Activated T-cell treated with anti-CD3 and anti-CD28 coated beads for 4 hours (primary cell): ENCODE measurements at places on chromosomes 4 and X.
A peak's percentile ranks its signal among the peaks of the same experiment; 100 is the strongest.

GRCh38 chr4:101418055-101418454 lies 70.7 kb upstream of the PPP3CA start:
- peak; percentile 23 for DNase-seq

DNA sequence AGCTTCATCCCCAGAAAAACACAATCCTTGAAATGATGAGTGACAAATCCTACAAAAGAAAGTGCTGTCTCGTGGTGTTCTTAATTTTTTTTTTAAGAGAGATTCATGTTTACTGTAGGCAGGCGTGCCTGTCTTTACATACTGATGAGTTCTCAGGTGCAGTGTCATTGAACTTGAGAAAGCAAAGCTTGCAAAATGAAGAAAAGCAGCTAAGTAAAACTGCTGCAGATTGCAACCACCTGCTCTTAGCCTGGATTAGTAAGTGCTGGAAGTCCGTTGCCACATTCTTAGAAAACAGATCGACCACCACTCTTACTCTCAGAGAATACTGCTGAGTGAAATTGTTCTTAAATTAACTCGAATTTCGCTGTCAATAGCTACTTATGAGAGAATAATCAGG lies 854.6 kb downstream of the TRIML1 start:
- DNase-seq, result no peak

GRCh38 chr4:99652596-99653436 lies 4.8 kb downstream of the C4orf54 start:
- no peak for DNase-seq

DNA sequence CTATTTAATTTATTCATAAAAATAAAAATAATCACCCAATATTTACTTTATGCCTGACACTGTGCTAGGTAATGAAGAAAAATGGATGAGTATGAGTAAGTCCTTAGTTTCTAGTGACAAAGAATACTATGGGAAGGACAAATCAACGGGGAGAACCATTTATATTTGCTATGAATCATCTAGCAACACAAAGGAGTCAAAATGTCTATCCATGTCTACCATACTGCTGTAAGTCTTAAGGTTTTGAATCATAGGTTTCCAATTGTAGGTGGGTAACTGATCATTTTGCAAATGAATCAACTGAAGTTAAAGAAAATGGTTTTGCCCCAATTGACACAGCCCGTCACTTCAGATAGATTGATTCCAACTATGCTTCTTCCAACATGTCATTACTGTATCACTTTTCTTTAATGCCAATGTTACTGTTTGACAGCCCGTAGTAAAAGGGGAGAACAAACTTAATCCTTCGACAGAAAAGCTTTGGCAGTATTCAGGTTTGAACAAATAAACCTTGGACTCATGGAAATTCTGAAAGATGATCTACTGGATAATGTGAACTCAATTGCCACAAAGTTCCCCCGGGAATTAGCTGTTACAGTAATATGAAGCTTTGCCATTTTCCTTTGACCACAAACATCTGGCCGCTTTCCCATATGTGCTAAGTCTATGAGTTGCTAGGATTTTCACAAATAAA lies 3.2 kb downstream of the TDO2 start:
- DNase-seq, result no peak

DNA sequence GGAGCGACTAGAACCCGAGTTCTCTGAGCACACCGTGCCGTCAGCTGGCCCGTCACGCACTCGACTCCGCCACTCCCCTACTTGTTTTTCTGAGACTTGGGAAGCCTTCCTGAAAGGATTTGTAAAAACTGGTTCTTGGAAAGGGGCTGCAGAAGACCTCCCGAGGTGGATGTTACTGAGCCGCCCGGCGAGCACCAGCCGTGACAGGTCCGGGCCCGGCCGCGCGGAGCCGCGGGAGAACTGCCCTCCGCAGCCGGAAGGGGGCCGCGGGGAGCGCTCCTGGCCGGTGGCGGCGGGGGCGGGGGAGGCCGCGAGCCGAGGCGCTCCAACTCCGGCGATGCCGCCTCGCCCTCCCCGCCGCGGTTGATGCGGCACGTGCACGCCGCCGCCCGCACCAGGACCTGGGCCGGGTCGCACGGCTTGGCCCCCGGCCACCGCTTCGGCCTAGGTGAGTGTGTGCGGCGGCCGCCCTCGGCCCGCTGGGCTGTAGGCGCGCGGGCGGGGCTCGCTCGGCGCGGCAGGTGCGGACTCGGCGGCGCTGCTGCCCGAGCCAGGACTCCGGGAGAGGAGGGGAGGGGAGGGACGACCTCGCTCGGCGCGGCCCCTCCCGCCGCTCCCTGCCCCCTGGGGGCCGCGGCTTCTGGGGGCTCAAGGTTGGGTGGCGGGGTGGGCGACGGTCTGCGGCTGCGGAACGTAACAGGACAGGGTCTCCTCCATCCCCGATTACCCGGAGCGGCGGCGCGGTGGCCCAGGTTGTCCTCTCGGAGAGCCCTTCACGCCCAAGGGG lies 1.7 kb downstream of the SPRY1 start:
- peak; percentile 33 for DNase-seq

DNA sequence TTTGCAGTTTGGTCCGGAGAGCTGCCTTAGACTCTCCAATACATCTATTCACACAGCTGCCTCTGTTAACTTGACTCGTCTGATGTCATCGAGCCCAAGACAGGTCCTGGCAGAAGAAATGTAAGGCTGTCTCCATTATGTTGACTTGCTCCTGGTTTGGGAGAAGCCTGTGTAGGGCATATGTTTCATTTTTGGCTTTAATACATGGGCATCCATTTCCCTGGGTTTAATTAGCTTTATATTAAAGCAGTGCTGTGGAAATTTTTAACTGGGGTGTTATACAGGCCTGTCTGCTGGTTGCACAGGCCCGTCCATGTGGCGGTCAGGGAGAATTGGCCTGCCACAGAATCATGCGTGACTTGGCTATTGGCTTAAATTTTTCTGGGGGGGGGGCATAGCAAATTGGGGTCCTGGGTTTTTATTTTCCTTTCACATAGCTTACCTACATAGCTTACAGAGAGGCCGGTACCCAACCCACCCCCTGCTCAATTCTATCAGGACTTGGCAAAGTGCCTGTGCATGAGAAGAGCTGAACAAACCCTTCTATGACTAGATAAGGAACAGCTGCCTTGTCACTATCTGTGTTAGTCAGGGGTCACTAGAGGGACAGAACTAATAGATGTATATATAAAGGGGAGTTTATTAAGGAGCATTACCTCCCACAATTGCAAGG lies 123.5 kb upstream of the WDR1 start:
- DNase-seq, result no peak

DNA sequence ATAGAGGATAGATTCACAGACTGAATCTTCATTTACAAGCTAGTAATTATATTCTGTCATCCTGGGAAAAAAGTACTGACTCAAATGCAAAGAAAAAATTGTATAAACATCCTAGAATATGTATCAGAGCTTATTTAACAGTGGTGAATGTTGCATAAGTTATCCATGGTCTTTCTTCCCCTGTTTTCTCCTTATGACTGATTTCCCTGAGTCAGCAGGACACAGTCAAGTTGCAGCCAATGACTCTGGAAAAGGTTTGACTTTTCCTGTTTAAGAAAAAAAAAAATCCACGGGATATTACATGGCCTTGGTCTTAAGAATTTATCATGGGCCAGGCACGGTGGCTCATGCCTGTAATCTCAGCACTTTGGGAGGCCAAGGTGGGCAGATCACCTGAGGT lies 36.5 kb downstream of the INPP4B start:
- DNase-seq, result no peak

GRCh38 chr4:8768357-8768999 lies 103.2 kb downstream of the HMX1 start:
- no peak for DNase-seq

DNA sequence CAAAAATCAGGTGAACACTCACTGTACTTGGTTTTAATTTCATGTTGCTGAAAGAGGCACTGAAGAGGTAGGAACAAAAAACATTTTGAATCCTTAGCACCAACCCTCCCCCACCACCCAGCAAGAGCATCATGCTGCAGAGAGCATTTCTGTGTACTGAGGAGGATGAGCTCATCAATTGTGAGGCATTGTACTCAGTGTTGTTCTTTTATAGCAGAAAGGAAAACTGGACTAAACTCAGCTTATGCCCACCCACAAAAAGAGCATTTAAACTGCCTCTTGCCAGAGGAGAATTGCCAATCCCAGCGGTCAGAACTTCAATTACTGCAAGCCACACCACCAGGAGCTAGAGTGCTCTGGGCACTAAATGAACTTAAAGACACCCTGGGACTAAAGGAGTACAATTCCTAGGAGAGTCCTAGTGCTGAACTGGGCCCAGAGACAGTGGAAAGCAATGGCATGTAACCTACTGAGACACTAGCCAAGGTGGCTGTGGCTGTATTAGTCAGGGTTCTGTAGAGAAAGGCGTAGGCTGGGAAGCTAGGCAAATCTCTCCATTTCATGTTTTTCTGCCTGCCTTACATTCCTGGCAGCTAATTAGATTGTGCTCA lies 280.7 kb upstream of the KLHL4 start:
- DNase-seq, result no peak

DNA sequence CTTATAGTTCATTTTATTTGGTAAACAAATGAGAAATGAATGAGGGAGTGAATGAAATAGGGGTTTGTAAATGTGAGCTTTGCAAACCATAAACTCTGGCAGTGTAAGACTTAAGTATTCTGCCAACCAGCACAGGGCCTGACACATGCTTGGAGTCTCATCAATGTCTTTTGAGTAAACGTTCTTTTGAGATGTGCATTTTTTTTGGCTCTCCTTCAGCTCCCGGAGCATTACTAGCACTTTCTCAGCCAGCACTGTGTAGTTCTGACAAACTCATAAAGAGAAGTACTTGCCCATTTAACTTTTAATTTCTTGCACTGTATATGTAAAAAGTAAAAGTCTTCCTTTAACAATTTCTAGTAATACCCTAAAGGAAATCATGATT lies 245.3 kb downstream of the HS3ST1 start:
- DNase-seq, result no peak

DNA sequence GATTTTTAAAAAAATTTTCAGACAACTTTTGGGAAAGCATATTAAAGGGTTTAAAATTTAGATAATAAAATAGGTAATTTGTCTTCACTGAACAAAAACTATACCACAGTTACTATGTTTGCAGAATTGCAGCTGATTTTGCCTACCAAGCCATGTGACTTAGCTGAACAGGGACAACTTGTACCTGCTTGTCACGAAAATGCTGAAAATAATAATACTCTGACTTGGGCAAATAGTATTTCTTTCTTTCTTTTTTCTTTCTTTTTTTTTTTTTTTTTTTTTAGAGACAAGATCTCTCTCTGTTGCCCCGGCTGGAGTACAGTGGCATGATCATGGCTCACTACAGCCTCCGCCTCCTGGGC lies 225.2 kb upstream of the PPP1R2C start:
- DNase-seq, result no peak

- DNase-seq, result no peak
Measured at GRCh38 chr4:152448854-152449253, 87.0 kb downstream of the FBXW7 start.

DNA sequence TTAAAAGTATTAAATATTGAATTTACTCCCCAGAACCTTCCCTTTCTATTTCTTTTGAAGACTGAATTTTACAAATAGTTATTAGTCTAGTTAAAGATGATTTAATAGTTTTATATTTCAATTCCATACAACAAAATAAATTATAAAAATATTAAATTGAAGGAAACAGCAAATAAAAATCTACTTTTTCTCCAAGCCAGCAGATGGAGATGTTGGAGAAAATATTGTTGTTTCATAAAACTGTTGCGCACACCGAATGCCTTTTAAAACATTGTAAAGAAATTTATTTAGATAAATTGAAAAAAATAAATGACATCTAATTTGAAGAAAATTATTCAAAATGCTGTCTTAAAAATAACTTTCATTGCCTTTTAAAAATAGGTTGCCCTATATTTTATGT lies 5.5 kb downstream of the GRIA2 start:
- DNase-seq, result no peak

- DNase-seq, result no peak
Measured at GRCh38 chr4:25578432-25578831, 77.2 kb upstream of the SLC34A2 start.

DNA sequence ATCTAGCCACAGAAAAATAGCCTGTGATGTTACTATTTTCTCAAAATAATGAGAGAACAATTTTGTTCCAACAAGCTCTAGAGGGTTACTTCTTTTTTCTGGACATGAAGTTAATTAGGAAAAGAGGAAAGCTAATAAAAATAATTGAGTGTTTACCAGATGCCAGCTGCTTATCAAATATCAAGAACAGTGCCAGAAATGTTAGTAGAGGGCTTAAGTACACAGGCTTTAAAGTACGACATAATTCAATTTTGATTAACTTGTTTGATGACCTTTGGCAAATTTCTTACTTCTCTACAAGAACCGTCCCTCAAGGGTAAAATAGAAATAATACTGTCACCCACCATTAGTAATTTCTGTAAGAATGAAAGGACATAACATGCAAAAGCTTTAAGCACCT lies 977.0 kb downstream of the FSTL5 start:
- no peak for DNase-seq

GRCh38 chrX:70176938-70177533 lies at the start of gene DGAT2L6:
TSS of gene DGAT2L6 (plus strand) at chrX:70177483. CDS start at chrX:70177583, 100 bp downstream.
- no peak for DNase-seq

DNA sequence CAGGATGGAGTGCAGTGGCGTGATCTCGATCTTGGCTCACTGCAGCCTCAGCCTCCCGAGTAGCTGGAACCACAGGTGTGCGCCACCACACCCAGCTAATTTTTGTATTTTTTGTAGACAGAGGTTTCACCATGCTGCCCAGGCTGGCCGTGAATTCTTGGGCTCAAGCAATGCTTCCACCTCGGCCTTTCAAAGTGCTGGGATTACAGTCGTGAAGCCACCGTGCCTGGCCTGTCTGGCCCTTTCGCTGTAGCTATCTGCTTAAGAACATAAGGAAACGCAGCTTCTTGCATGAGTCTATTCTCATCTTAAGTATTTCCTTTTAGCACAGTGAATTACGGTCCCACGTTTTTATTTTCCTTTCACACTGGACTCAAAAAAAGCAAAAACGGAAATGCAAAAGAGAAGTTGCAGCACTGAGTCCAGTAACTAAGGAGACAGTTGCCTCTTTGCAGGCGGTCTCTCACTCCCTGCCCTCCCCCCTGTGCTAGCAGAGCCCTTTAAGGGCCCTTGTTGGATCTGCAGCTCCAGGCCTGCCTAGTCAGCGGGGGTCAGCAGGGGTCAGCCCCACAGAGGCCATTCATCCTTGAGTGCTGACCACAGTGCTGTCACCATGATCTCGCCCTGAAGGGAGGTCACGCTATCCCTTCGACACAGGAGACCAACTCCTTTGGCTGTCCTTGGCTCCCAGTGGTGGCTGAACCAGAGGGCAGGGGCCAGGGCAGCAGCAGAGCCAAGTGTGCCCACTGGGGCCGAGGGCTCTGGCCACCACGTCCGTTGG lies 21.8 kb upstream of the TBC1D14 start:
- no peak for DNase-seq
